ENCODE measurements at places on chromosomes 13 and 19. TPM values are rescaled to one million over a fixed set of nuclear protein-coding genes. Genes with fewer than 3 reads are reported as not detected.
A peak's percentile ranks its signal among the peaks of the same experiment; 100 is the strongest.

The FAM32A gene
- 51.8 TPM for total RNA-seq

The KCTD4 gene
- total RNA-seq = 0.20 TPM

The RPL36 gene
- 331 TPM for total RNA-seq

DNA sequence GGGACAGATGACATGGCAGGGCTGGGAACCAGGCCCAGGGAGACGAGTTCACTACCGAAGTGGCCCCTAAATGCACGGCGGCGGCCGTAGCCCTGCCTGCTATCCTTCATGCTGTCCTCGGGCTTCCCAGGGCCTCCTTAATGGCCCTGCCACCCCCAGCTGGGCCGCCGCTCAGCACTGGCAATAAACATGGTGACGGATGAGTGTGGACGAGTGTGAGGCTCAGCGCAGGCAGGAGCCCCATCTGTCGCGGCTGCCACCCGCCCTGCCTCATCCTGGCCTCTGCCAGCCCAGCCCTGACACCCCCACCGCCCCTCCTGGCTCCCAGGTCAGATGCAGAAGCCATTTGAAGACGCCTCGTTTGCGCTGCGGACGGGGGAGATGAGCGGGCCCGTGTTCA lies 13.6 kb downstream of the PIN1 start:
- DNase-seq = no peak

DNA sequence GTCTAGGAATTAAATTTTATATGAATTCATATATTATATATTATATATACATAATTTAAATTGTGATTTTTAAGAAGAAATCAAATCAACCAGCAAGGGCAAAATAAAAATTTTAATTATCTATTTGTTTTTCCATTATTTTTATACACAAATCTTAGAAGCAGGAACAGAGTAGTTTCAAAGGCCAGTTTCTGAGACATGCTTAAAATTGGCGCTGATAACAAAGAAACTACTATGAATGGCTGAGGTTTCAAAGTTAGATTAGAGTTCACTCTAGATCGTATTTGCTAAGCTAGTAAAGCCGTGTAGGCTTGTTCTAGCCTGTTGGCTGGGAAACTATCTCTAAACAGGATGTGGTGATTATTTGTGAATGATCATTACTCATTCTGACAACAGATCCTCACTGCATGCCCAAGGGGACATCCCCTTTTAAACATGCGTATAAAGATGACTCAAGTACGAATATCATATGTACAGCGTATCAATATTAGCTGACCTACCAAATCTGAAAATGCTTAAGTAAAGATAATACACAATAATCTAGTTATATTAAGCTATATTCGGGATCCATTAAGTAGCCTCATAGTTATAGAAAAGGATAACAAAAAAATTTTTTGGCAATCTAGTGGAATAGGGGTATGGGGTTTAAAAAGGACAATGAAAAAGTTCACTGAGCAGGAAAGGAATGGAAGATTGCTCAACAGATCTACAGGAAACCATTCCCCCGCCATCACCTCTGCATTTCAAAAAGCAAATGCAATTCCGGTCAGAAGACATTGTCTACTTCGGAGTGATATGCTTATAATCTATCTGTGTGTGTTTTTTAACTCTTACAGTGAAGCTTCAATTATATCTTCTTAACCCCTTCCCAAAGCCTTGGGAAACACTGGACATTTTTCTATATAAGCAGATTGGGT lies 150.1 kb downstream of the SHISA2 start:
- DNase-seq = peak; percentile 54

- peak; percentile 48 for DNase-seq
These were observed 3.2 kb downstream of the STX10 start for GRCh38 chr19:13146763-13147563.

DNA sequence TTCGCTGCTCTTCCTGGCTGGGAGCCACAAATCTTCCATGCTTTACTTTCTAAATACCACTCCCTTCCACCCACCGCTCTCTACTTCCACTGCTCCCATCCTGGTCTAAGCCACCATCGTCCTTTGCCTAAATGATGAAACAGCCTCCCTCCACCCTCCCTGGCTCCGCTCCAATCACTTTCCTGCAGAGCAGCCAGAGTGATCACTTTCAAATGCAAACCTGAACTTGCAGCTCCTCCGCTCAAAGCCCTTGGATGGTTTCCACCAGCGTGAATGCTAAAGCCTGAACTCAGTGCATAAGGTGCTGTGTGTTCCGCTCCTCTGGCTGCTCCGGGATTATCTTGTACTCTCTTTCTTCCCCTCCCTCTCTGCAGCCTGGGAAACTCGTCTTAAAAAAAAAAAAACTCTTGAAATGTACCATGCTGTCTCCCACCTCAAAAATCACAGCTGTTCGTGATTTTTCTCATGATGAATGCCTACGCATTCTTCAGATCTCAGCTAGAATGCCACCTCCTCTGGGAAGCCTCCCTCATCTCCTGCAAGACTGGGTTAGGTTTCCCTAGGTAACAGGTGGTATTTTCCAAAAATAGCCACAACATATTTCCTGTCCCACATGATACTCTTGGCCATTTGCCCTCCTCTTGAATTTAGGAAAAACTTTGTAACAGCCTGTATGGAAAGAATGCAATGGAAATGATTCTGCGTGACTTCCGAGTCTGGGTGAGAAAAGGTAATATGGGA lies 3.7 kb upstream of the SIN3B start:
- DNase-seq = peak; percentile 46

DNA sequence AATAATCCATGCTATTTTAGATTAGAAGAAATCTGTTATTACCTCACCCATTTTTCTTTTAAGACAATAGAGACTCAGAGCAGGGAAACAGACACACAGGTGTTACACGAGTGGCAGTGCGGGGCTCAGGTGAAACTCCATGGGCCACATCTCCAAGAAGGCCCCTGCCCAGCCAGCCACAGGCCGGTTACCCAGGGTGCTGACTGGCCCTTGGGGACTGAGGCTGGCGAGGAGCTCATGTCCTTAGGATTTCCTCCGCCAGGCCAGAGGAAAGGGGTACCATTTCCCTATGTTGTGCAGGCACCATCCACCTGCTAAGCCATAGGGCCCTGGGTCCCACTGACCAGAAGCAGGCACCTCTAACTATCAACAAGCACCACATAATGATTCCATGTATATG lies 10.6 kb downstream of the C19orf47 start:
- DNase-seq = no peak

DNA sequence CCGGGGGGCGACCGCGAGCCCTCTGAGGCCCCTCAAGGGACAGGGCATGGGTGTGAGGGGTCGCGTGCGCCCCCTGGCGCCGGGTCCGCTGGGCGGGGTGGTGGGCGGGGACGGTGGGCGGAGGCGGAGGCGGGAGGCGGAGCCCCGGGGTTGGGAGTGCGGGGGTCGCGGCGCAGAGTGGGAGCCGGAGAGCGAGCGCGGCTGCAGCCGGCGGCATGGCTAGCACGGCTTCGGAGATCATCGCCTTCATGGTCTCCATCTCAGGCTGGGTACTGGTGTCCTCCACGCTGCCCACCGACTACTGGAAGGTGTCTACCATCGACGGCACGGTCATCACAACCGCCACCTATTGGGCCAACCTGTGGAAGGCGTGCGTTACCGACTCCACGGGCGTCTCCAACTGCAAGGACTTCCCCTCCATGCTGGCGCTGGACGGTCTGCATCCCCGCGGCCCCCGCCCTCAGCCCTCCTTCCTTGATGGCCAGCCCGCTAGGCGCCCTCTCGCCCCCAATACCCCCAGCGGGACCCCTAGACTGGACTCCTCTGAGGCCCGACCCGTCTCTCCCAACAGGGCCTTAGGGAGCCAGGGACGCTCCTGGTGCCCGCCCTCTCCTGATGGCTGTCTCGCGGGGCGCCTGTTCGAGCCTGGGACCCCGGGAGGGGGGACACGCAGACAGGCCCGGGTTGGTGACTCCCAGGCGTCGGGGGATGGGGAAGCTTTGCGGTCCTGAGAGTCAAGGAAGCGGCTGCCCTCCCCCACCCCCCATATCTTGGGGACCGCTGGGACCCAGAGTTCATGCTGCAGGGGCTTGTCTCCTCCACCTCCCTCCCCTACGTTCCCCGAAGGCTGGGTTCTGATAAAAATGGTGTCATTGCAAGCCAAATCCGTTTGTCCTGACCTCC lies at the start of gene CLDN10:
Gene CLDN10, plus strand, starts transcription at position 182 of the 903 bp plus-strand sequence. Its CDS starts 34 bp downstream, at position 216.
- no peak for DNase-seq

DNA sequence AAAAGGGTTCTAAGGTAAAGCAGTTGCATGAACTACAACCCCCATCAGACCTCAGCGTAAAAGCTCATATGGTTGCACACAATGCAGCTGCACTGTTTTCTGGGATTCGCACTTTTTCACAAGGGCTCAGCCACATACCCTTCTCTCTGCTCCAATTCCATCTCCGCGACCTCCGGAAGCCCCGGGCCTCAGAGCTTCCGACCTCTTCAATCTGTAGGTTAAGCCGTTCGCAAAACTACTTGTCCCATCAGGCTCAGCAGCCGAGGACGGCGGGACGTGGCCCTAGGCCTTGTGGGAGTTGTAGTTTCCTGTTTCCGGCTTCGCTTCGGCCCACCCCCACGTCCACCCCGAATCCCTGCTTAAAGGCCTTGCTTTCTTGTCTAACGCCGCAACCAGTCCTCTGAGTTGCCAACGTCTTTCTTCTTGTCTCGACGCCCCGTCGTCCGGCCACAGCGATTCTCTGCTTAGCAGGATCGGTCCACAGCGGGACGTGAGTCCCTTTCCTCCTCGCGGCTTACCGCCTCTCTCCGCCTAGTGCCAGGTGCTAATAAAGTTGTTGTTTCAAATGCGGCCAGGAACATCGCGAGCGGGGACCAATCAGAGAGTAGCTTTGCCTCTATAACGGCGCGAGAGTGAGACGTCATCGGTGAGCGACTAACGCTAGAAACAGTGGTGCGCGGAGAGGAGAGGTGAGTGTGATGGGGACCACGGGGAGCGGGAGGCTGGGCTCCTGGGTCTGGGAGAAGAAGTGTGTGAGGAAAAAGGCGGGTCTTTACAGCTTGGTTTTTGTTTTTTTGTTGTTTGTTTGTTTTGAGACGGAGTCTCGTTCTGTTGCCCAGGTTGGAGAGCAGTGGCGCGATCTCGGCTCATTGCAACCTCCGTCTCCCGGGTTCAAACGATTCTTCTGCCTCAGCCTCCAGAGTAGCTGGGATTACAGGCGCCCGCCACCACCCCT lies at the start of the genes PRPF31 and TFPT:
Gene PRPF31, plus strand, starts transcription at position 646 of the 955 bp plus-strand sequence. CDS start 2,525 bp downstream, outside the sequence.
Gene TFPT, minus strand, starts transcription at position 549 of the 955 bp plus-strand sequence. Its CDS starts 388 bp downstream, at position 161.
- DNase-seq = peak; percentile 97
